Astrocyte of the hippocampus (primary cell): ENCODE measurements at places on chromosomes 3 and 15.

DNA sequence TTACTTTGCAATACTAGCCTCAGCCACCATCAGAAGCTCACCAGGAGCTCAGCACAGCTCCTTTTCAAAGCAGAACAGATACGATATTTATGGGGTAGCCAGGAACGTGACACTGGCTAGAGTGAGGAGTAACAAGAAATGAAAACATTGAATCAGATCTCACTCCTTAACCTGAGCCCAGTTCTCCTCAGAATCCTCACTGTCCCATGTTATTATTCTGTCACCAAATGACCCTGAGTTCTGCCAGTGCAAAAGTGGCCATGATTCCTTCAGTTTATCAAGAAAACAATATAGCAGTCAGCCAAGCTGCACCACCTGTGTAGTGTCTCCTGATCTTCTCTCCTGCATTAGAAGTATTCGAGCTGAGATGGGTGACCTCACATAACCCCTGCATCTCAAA, 956.7 kb downstream of the TUSC7 start:
- no peak for DNase-seq

DNA sequence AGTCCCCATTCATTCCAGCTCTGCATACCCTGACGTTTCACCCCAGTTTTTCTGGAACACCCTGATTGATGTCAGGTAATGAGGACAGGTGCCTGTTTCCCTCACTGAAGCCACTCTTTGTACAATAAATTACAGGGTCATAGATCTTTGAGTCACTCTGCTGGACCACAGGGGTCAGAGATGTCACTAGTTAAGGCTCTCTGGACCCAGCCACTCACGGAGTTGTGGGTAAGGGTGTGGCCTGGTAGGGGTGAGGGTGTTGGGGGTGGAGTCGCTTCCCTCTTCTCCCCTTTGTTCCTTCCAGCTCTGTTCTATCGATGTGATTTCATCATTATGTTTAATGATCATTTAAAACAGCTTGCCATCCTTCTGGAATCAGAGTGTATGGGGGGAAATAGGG, 512 bp downstream of the IQCF5 start:
- DNase-seq, result no peak

GRCh38 chr3:54087581-54088410, 34.6 kb upstream of the CACNA2D3 start:
- peak; percentile 31 for DNase-seq

GRCh38 chr15:84657748-84658079, 285 bp downstream of the NMB start:
- DNase-seq, result no peak

DNA sequence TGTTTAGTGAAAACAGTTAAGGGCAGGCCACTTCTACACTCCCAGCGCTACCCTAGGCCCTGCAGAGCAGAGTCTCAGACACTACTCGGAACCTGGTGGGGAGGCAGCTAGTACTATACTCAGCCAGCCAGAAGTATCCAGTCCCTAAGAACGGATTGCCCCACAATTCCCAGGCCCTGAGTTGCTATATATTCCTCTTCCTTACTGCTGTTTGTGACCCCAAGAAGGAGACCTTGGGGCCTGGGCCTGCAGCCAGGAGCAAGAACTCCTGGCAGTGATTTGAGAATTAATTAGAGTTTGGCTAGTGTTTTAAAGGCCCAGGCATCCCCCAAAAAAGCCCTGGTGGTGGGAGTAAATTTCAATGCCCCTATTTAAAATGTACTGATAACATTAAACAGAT, 87.7 kb downstream of the RBPMS2 start:
- peak; percentile 8 for DNase-seq

- DNase-seq, result peak; percentile 27
These were observed 55.5 kb downstream of the FNDC3B start for GRCh38 chr3:172094621-172095557.

DNA sequence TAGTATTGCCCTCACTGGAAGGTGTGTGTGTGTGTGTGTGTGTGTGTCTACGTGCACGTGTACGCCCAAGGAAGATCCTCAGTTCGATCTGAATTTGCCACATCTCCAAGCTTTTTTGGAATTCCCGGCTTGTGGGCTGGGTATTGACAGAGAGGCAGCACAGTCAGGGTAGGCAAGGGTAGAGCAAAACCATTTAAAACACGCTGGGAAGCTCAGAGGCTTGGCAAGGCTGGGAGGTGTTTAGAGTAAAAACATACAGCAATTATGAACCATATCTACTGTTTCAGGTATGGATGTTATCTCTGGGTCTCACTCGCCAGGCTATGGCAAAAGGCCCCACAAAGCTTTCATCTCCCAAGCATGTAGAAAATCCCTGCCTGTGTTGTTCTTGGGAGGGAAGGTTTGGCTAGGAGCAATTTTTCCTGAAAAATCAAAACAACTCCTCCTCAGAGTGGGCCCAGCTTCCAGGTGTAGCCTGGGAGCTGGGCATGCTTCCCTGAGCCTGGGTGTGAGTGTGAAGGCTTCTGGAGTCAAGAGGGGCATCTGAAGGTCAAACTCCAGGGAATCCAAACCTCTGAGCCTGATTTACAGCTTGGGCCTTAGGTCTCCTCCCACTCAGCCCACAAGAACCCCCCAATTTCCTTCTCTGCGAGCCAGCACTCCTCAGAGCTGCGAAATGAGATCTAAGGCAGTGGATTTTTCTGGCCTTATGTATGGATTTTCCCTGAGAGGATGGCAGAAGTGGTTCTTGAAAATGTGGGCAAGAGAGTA, 244.8 kb upstream of the TPRG1 start:
- peak; percentile 76 for DNase-seq

DNA sequence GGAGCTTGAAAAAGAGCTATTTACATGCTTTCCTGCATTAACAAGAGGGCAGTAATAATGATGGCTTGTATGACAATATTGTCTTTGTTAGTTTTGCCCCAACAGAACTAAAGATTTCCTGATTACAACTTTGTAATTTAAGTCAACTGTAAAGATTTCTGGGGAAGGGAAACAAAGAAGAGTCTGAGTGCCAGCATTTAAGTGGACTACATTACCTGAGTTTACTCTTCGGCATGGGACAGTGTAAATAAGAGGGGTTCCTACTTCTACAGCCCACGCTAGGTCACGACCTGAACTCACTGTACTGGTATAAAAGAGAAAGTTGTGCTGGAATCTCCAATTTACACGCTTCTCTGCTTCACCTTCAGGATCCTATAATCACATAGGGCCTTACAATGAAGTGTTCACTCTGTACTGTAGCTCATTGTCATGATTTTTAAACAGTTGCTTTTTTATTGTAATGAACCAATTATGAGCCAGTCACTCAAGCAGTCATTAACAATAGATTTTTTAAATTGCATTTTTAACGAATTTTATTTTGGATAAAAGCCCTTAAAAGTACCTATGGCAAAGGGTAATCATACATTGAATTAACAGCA, 39.6 kb downstream of the DPH6 start:
- DNase-seq, result peak; percentile 13

GRCh38 chr3:106457281-106458180, 588.7 kb upstream of the CBLB start:
- DNase-seq, result peak; percentile 94

- DNase-seq, result no peak
These were observed 11.8 kb upstream of the CDV3 start for GRCh38 chr3:133561679-133562078.

- DNase-seq, result no peak
These were observed 130.6 kb upstream of the STT3B start for GRCh38 chr3:31402117-31402516.

DNA sequence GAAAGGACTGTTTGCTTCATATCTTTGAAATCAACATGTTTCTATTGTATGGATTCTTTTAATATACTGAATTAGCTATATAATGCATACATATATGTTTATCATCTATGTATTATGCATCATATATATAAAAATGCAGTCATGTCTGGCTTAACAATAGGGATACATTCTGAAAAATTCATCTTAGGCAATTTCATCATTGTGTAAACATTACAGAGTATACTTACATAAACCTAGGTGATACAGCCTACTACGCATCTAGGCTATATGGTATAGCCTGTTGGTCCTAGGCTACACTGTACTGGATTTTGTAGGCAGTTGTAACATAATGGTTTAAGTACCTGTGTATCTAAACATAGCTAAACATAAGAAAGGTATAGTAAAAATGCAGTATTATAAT, 21.7 kb downstream of the CHMP2B start:
- DNase-seq, result no peak

GRCh38 chr15:40438712-40439111, 2.0 kb upstream of the BAHD1 start:
- no peak for DNase-seq

GRCh38 chr3:140823106-140823505, 118.5 kb upstream of the SLC25A36 start:
- DNase-seq, result no peak

DNA sequence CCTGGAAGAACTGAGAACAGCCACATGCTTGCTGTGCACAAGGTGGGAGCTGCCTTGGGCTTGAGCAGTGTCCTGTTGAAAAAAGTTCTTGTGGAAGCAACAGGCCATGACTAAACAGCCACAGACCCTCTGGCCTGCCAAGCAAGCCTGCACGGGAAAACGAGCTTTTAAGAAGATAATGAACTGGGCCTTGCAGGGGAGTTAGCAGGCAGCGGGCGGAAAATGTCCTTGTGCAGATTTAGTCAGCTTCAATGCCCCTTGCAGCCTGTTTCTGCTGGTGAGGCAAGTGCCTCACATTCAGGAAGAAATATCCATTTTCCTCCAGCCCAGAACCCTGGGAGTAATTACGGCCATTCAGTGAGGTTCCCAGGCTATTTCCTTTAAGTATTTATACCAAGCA, 126.2 kb upstream of the KLHL25 start:
- peak; percentile 33 for DNase-seq

DNA sequence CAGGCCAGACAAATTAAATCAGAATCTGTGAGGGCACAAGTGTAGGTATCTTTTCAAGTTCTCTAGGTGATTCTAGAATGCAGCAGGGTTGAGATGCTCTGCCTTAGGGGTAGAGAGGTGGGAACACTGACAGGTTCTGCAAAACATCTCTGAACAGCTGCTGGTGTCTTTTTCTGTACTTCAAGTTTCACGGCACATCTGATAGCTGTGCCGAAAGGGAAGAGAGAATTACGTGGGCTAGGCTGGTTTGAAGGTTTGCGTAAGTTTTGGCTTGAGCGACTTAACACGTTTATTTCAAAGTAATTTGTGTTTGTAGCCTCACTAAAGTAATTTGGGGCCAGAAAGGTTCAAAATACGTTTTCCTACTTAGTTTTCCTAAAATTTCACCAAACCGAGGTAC, 22.5 kb downstream of the PXK start:
- DNase-seq, result no peak

GRCh38 chr3:49607105-49607591, 52.9 kb downstream of the BSN start:
- DNase-seq, result no peak

DNA sequence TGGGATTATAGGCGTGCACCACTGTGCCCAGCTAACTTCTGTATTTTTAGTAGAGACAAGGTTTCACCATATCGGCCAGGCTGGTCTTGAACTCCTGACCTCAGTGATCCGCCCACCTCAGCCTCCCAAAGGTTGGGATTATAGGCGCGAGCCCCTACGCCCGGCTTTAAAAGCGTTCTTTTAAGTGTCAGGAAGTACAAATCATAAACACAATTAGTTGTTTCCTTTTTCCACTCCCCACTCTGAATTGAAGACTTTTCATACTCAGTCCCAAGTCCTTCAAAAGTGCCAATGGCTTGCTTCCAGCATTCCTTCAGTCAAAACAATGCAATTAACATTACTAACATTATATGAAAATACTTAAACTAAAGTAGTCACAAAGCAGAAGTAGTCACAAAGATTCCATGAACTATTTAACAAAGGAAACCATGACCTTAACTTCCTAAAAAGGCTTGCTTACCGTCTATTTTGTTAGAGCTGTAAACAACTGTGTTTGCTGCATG, 8.1 kb downstream of the WDR82 start:
- no peak for DNase-seq

DNA sequence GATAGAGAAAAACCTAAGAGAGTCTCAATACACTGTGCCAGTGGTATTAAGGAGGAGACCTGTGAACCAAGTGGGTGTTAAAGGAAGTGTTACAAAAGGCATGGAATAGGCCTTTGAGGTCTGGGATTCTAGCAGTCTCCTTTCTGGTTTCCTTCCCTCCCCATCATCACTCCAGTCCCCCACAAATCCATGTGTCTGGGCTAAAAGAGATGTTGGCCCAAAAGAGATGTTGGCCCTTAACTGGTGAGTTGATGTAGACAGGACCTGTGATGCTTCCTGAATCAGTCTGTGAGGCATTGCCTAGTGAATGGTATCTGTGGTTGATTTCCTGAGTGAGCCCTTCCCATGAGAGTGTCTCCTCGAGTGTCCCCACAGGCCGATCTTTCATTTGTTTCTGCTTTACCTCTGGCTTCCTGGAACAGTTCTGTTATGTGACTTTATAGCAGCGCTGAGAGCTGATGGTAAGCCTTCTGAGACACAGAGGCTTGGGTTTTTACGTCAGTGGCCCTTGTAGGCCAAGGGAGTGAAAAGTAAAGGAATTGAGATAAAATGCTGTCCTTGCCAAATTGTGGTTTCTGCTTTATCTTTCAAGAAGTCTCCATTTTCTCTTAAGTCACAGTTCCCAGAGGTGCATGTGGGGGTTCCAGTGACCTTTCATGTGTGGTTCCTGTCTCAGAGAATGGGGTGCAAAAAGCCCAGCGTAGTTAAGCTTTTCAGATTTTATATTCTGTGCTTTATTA, 87.8 kb downstream of the KLHL25 start:
- DNase-seq, result peak; percentile 55

- DNase-seq, result no peak
These were observed 261.4 kb upstream of the HES1 start for GRCh38 chr3:193874512-193874911.

DNA sequence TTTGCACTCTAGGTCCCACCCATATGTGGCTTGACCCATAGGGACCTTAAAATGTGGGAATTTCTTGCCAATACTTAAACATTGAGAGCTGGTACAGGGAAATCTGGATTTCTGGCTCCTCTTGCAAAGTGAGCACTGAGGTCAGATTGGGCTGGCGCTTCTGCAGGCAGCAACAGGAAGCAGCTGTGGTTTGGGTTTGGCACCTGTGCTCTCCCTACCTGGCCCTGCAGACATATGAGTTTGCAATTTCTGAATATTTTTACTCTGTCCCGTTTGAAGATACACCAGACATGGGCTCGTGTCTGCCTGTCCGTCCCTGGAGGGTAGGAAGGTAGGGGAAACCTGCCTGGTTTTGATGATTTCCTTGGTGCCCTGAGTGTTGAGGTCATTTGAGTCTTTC, 74.8 kb upstream of the SEC13 start:
- DNase-seq, result no peak

DNA sequence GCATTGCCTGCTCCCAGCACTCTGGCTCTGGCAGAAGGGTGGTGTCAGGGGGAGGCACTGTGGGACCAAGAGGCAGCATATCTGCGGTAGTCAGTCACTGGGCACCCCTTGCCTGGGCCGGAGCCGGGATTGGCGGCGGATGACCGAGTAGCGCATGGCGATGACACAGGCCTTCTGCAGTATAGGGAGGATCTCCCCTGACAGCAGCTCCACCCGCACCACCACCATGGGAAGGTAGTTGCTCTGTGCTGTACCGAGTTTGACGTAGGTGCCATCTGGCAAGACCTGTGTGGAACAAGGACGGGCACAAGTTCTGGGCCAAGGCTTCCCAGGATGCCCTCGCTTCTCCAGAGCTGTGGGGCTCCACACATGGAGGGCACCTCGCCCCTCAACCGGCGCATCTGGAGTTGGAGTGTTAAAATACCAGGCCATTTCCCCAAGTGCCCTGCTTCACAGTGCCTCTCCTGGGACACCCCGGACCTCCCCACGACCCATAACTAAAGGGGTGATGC, 6.6 kb downstream of the ACOX2 start:
- no peak for DNase-seq
